T-helper 9 cell (primary cell): ENCODE measurements at places on chromosomes 7 and 10.

DNA sequence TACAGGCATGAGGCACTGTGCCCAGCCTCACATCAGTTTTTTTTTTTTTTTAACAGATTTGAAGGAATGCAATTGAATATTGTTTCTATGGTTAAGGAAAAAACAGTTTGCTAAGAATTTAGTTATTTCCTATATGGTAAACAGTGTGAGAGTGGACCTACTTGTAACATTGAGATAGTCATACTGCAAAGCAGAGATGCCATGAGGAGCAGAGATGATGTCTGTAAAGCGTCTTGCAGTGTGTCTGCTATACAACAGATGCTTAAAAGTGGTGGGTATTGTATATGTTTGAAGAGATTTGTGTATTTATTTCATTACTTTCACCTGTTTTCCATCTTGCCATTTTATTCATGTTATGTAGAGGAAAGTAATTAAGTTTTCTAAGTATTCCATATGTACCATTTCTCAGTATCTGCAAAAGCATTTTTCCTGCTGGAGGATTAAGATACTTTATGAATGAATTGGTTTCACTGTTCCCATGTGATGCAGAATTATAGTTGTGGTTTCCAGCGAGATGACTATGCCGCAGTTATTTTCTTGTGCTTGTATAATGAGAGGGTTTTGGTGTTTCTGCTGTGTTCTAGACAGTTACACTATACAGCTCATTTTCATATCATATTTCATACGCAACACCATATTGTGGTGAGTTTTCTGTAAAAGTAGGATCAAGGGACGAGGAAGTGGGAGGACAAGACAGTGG is 26.6 kb downstream of the TET1 start:
- DNase-seq, result no peak

DNA sequence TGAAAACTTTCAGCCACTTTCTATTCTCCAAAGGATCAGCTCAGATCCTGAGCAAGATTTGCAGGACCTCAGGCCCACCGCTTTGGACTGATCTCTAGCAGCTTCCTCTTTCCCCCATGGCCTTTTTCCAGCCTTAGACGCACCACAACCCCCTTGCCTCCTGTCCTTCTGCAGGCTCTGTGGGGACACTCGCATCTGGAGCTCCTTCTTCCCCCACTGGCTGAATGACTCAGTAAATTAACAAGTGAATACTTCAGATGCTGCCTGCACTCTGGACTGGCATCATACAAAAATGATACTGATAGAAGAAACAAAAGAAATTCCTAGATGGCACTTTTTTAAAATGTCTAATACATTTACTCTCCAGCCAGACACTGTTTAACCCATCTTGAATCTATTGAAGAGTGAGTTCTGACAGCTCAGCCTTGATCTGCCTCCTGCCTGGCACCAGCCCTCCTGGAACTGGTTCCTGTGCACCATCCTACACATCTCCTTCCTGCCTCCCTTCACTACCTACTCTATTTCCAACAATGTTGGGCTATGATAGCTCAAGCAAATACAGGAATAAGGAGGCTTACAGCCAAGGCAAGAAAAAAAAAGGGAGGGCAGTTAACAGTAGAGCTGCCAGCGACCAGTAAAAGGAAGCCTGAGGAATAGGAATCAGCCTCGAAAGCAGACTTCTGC is 3.3 kb downstream of the FRMPD2 start:
- no peak for DNase-seq

DNA sequence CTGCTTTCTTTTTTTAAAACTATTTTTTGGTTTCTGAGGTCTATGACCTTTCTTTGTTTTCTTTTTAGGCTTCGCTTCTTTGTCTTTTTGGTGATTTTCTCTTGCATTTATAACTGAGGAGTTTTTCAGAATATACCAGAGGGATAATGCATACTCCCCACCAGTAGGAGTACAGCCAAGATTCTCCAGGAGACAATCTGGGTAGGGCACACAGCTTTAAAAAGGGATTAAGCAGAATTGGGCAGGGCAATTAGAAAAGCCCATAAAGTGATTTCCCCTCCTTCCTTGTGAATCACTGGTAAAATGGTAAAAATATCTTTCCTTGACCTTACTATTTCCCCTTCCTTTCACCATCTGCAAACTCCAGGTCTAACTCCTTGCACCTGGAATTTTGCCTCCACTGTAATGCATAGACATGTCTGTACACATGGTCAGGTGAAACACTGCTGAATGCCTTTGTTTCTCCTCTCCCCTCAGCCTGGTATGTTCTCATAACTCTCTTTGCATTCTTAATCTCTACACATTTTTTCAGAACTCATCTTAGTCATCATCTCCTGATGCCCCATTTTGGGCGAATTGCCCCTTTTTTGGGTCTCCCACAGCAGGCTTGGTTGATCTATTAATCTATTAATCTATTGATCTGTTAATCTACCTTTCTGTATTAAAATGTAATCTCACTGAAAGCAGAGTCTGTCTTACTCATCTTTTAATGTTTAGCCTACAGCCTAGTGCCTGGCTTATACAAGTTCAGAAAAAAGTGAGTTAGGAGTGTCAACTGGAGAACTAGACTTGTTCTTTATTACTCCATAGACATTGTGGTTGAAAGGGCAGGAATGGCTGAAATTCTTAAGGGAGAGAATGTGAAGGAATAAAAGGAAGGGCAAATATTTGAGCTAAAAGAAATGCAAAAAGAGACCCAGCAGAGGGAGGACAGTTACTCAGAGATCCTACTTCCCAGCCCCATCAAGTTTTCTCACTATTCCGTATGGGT is 64.6 kb downstream of the MDFIC start:
- DNase-seq, result no peak

GRCh38 chr7:141359740-141360415 is 191.3 kb upstream of the AGK start:
- no peak for DNase-seq

GRCh38 chr7:156174428-156174827 is 362.2 kb upstream of the SHH start:
- no peak for DNase-seq

DNA sequence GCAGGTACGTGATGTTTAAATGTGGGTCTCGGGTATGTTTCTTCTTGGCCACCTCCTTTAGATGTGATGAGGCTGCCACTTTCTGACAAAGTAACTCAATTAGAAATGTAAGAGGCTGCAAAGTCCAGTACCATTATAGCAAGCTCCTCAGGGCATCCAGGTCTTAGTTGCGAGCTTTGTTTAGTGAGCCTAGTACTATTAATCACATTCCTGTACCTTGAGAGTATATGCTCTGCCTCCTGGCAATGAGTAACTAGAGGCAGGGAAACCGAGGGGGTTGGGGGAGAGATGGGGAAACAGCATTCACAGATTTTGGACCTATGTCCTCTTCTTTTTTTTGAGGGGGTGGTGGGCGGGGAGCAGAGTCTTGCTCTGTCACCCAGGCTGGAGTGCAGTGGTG is 131.8 kb downstream of the GFRA1 start:
- DNase-seq, result no peak

GRCh38 chr10:69703766-69704630 is 74.0 kb downstream of the FAM241B start:
- no peak for DNase-seq

DNA sequence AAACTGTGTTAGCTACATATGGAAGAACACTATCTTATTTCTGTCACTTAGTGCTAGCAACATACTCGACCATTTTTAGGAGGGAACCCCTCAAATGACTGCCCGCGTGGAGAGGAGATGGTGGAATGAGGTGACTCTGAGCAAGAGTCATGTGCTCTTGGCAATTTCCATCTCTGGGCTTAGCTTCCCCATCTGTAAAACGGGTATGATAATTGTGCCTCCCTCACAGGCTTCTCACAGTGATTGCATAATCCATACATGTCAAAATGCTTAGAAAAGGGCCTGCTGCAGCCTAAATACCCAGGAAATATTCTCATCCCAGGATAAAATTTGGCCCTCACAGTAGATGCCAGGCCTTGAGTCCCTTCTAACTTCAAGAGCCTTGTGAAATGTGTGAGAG is 86.6 kb downstream of the WDFY4 start:
- no peak for DNase-seq

DNA sequence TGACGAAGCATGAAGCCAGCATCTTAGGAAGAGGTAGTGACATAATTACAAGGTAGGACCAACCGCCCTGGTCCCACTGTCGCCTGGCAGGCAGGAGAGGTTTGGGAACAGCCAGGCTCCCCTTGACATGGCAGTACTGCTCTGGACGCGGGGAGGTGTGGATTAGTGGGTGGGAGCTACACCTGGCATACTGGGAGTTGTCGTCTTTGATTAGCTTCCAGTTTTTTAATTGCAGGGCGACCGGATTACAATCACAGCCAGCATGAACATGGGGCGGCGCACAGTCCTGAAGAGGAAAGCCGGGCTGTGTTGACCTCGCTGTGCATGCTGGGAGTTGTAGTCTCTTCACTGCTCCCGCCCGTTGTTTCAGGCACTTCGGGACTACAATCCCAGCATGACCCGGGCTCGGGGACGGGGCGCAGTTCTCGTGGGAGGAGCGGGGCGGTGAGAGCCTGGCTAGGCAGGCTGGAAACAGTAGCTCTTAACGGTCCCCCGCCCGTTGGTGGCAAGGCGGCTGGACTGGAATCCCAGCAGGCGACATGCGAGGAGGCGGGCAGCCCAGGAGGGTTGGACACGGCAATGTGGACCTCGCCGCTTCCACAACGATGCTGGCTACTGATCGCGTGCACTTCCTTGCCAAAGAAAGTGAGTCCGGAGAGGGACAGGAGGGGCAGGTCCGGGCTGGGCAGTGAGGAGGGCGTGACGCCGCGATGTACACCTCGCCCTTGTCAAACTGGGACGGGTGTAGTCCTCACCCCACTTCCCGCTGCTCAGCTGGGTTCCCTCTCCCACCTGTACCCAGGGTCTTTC is 98.0 kb upstream of the ZNF722 start:
- peak; percentile 76 for DNase-seq

DNA sequence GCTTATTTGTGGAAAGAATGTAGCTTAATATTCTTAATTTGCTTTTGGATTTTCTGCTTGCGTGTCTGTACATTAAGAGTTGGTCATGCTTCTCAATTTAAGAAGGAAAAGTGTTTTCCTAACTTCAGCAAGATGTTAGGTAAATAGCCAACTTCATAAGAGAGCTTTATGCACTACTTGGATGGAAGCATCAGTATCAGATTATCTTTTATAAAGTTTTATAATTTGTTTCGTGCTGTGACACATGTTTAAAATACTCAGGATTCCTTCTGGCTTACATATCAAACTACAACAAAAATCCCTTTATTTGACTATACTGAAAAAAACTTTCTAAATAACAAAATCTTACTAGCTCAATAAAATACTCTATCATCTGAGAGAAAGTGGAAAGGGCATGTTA is 34.8 kb upstream of the AGR2 start:
- no peak for DNase-seq

- no peak for DNase-seq
These were observed 7.9 kb upstream of the FRAT1 start for GRCh38 chr10:97311111-97311626.

- DNase-seq, result no peak
These were observed 58.9 kb upstream of the SEMA3C start for GRCh38 chr7:80977751-80978150.

GRCh38 chr7:121202125-121202524 is 126.7 kb upstream of the WNT16 start:
- no peak for DNase-seq

- DNase-seq, result no peak
These were observed 186.2 kb upstream of the NPSR1 start for GRCh38 chr7:34471844-34472243.

DNA sequence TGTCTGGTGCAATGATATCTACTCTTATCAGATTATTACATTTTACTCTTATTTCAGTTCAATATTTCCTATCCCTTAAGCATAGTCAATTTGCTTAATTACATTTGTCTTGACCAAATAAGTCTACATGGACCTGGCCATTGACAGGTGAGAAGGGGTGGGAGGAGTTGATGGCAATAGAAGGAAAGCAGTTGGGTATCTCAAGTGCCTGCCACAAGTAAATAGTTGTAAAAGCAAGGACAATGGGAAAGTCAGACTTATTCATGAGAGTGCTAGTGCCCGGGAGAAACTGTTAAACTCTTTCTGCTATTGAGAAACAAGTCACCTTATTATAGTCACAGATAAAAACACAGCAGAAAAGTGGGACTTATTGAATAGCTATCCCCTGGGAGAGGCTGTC is 32.4 kb upstream of the HGF start:
- no peak for DNase-seq

GRCh38 chr10:36171953-36172940 is 530.2 kb upstream of the FZD8 start:
- DNase-seq, result no peak

- DNase-seq, result no peak
These were observed 33.6 kb downstream of the AOAH start for GRCh38 chr7:36690514-36691187.

DNA sequence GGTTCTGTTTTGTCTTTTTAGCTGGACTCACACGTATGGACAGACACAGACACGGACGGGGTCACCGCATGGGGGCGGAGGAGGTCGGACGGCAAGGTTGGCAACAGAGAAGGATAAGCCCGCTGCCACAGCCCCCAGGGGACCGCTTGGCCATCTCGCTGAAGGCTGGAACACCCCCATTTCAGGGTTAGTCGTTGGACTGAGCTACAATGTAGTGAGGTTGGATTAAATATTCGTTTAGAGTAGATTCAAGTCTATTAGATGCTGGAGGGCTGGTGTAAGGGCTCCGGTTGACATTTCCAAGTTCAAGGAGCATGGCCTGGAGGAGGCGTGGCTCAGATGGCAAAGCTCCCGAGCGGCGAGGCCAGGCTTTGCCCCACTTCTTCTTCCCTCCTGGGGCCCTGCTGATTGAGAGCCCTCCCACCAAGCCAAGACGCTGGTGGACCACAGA is 35.2 kb downstream of the PPIF start:
- DNase-seq, result no peak

DNA sequence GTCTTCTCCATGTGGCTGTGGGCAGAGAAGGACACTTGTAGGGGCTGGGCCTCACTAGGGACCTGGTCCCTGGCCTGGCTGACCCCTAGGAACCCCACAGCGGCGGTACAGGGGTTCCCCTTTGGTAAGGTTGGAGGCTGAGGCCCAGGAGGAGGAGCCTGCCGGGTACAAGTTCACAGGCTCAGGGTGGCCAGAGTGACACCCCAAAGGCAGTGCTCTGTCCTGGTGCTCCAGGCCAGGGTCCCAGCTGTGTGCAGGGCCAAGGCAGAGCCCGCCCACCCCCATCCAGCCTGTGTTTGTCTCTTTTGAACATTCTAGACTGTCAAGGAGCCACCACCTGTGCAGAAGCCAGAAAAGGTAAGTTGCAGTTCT is 23.3 kb downstream of the ANTXRL start:
- no peak for DNase-seq

GRCh38 chr7:23014681-23015080 is 751 bp upstream of the HYCC1 start:
- DNase-seq, result no peak
